ENCODE measurements at places on chromosomes 4 and X.
A peak's percentile ranks its signal among the peaks of the same experiment; 100 is the strongest.

DNA sequence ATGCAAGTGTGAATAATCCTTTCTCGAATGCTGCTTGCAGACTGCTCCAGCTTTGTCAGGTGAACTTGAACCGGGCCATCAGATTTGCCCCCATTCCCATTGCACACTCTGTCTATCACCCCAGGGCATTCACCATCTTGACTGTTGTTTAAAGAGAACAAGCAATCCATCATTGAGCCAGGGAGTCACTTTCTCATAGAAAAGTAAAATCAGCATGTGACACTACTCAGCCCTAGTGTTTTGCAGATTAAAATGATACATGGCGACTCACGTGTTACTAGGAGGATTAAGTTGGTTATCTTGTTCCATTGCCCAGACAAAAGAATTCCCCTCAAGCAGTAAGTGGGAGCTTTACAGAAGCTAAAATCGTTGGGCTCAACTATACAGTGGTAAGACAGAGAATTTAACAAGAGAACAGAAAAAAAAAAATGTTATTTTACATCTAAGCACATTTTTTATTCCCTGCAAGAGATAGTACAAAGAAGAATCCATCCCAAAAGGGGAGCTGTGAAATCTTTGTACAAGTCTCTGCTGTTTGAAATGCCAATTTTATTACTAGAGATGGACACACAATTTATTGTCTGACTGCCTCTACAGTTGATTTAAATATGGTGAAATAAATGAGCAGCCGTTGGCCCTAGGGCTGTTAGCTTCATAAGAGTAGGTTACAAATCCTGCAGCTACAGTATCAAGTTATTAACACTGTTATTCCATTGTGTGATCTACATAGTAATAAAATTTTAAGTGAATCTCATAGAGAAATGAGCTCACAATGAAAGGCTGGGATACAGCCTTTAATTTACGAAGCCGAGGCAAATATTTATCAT lies 67.5 kb downstream of the NEUROG2 start:
- DNase-seq: peak; percentile 62

GRCh38 chr4:122988696-122989095 lies 66.3 kb upstream of the NUDT6 start:
- no peak for DNase-seq

- DNase-seq: peak; percentile 32
Measured at GRCh38 chr4:39476187-39476895, 17.5 kb downstream of the LIAS start.

DNA sequence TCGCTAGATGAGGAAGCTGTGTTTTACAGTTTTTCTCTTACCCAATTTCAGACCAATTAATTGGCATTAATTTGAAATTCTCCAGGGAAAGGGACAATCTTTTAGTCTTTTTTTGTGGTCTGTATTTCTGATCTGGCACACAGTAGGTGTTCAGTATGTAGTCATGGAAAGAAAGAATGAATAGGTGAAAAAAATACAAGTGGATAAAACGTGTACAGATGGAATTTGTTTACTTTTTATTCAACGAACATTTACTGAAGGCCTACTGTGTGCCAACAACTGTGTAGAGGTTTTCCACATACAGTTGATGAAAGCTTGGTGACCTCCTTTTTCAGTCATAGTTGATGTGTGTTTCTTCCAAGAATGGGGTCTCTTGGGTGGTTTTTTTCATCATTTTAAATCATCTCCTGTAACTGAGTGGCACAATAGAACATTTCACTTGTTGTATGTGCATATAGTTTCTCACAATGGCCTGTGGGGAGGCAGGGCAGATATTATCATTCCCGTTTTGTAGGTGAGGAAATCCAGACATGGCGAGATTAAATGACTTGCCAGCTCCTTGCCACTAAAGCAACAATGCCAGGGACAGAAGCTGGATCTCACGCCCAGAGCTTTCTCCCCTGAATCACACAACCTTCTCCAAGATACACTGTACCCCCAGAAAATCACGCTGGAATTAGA lies 102.4 kb downstream of the CEP135 start:
- no peak for DNase-seq

DNA sequence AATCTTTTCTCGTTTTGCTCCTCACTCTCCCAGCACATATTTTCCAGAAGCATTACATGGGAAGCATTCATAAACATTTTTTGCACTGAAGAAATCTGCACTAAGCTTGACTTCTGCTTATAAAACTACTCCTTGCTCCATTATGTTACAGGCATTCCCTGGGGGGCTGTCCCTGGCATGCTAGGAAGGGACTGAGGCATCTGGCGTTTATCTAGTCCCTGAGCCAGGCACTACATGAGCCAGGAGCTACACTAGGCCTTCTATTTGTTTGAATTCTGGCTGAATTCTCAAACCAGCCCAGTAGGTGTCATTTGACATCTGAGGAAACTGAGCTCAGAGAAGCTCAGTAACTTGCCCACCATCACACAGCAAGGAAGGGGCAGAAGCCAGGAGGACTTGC lies 43.3 kb downstream of the NHSL2 start:
- DNase-seq: no peak

- DNase-seq: no peak
Measured at GRCh38 chr4:145773581-145774234, 93.8 kb downstream of the C4orf51 start.
